Erythroblast (primary cell): ENCODE measurements at places on chromosomes 5 and 9.

DNA sequence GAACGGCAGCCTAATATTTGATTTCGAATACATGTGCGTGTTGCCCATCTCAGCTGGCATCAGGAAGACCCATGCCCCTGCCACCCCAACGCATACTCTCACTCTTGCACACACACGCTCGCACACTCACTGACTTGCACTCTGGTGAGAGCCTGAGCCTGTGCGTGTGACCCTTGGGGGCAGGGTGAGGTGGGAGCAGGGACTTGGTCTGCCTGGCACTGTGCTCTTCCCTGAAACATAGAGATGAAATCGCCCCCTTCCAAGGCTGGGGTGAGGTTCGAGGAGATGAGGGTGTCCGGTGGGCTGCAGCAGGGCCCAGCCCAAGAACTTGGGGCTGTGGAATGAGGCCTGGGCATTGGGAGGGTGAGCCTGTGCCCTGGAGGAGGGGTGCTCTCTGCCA is 1.2 kb downstream of the LCN9 start:
- DNase-seq, result no peak

DNA sequence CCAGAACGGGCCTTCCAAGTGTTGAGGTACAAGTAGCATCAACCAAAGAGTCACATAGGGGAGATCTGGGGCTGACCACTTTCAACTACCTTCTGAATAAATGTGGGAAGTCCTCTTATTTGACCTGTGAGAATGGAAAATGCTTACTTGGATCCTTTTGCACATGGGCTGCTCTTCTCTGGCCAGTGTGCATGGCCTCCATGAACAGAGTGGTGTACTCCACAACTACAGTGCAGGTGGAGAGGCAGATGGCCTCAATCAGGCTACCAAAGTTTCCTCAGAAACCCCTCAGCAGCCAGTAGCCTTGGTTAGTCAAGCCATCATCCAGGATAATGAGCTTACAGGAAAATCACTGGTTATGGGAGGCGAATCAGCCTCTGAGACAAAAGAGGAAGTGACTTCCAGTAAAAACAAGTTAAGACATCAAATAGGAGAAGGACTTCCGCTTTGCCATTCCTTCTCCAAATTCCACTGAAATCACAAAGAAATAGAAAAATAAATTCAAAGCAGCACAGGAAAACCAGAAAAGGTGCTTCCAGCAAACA is 18.3 kb upstream of the FCHO2 start:
- no peak for DNase-seq

- no peak for DNase-seq
Measured at GRCh38 chr5:179255527-179256327, 89.5 kb downstream of the ADAMTS2 start.

- DNase-seq, result no peak
Measured at GRCh38 chr5:53319315-53319714, 161.1 kb upstream of the FST start.

DNA sequence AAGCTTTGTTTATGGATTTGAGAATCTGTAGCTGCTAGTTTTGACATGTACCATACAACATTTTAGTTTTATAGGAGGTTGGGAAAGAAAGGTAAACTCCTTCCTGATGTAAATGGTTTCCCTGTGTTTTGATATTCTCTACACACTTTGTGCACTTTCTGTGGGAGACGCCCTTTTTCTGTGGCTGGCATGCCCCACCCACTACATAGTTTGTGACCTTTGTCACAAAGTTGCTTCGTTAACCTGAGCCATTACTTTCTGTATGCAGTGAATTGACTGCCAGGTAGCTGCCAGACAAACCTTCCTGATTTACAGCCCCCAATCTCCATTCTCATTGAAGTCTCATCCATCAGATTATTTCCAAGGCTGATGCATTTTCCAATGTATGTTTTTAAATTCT is 90.6 kb downstream of the NLN start:
- no peak for DNase-seq

DNA sequence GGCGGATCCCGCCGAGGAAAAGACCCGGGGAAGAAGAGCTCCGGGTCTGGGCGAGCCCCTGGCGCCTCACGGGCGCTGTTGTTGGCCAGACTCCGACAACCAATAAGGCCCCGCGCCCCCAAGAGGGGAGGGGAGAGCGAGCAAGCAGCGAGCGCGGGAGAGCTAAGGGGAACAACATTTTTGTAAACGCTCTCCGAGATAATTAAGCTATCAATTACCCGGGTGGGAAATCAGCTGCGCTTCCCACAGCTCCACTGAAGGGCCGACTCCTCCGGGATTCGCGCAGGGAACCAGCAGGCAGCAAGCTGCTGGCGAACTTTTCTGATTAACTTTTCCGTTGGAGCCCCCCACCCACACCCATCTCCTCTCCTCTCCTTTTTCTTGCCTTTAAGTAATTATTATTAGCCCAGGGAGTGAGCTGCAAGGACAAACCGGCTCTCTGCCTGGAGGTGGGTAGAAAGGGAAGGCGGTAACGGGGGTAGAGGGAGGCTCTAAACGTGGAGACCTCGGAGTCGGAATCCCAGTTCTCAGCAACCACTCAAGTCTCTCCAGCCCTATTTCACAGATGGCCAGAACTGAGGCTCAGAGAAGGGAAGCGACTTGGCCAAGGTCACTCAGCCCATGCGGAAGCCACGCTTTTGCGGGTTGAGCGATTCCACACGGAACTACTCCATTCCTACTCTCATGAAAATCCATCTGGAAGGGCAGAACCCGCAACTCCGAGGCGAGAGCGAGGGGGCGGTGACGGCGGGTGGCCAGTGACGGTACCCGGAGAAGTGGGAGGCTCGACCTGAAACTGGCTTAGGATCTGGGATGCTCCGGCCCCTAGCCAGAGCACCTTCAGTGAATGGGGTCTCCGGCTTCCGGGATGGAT is 1.3 kb downstream of the ASTN2 start:
- no peak for DNase-seq
